ENCODE measurements at places on chromosomes 16 and 17.
A peak's percentile ranks its signal among the peaks of the same experiment; 100 is the strongest.

GRCh38 chr16:78437352-78437968 lies 338.0 kb downstream of the WWOX start:
- DNase-seq = peak; percentile 50

DNA sequence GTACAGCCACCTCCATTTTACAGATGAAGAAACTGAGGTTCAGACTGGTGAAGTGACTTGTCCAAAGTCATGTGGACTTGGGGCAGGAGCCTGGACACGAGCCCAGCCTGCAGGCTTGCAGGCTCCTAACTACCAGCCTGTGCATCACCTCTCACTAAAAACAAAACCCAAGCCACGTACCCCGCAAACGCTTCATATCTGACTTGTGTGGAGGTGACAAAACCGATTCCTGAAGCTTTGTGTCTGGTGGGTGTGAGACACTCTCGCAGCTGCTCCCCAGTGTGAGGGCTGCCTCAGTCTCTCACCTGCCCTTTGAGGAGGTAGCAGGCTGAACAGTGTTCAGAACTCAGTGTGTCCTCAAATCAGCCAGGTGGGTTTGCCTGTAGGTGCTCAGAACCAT lies 8.4 kb downstream of the HNF1B start:
- no peak for DNase-seq

DNA sequence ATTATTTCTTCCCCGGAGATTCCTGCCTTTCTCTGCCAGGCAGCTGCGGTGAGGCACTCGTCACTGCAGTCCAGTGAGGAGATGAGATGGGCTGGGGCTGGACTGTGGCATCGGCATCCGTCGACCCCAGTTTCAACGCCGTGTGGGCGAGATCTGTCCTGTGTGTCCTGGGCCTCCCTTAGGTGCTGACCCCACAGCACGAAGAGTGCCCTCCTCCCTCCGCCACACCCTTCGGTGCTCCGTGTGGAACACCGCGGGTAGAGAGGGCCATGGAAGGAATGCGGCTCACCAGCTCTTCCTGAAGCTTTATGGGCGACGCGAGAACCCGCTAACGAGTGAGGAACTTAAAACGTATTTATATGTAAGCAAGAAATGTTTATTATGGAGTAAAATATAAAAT lies 17.6 kb downstream of the ACSF3 start:
- no peak for DNase-seq

DNA sequence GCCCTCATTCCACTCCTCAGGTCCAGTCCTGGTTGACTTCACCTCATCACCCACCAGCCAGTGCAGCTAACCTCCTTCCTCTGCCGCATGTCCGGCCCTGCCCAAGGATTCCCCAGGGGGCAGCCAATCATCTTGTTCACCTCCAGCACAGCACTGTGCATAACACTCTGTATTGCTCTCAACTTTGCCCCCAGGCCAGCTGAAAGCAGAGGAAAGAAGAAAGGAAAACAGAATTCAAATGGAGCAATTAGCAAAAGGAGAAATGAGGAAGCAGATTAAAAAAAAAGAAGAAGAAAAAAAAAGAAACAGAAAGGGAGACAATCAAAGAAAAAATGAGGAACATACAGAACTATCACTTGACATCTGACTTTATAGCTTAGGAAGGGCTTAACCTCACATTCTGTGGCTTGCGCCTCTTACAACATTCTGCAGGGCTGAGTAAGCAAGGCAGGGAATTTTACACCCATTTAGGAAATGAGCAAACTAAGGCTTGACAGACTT lies 26.1 kb downstream of the GAS7 start:
- DNase-seq = no peak

- no peak for DNase-seq
Observed at GRCh38 chr17:38885044-38885727, 15.3 kb downstream of the LASP1 start.

DNA sequence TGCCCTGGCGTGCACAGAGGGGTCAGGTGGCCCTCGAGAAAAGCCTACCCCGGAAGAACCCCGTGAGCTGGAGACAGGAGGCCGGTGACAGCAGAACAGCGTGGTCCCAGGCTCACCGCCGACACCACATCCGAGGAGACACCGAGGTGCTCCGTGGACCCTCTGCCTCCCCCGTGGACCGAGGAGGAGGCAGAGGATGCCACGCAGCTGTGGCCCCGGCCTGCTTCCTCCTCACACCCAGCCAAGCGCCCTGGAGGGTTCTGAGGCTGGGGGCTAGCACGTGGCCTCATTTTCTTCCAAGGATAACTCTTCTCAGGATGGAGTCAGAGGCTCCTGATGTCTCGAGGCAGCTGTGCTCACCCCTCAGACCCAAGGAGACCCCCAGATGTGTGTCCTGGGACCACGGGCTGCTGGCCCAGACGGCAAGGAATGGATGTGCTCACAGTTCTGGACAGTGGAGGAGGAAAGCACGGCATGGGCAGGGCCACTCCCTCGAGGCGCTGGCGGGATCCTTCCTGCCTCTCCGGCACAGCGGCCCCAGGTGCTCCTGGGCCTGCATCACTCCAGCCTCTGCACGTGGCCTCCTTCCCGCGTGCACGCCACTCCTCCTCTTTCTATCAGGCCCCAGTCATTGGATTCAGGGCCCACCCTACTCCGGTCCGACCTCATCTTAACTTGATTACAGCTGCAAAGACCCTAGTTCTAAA lies 4.4 kb upstream of the PVALEF start:
- no peak for DNase-seq

- DNase-seq = peak; percentile 99
Observed at GRCh38 chr16:84603140-84603816, 14.6 kb downstream of the COTL1 start.

DNA sequence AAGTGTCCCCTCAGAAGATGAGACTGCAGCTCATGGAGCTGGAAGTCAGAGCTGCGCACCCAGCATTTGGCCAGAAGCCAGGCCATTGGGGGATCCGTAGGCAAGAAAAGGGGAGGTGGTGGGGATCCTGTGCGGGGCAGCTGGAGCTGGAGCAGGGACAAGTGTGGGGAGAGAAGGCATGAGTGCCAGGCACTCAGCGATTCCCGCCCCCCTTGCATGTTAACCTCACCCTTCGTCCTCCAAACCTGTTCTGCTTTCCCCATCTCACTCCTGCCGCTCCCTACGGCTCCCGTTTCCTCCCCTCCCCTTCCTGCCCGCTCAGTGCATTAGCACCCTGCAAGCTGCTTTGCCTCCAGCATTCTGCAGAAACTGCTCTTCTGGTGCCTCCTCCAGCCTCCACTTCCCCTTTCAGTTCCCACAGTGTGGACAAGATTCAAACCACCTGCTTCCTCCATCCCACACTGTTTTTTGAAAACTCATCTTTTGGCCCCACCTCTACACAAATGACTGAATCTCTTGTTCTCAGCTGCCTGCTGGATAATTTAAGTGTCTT lies 5.6 kb downstream of the ALOX15 start:
- DNase-seq = no peak

Data from ACHN (cell line).